Colonic mucosa (tissue), 4 donors: ENCODE measurements at places on chromosomes 2 and 18.

DNA sequence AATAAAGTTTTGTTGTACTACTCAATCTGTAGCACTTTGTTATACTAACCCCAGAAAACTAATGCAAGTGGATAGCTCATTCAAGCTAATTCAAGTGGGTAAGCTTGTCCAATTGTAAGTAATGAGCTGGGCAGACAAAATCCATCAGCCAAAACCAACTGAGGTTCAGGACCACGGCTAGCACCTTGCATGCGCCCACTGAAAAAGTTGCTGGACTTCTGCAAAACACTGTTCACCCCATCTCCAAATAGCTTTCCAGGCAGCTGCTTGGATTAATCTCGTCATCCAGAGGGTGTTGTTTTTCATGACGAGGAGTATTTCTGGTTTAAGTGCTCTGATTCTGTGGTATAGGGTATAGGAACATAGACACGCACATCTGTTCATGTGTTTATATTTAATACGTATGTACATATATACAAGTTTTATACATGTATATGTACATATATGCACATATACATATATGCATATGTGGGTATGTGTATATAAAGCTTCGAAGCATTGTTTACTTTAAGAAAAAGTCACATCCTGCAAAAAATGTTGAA lies 307.5 kb downstream of the GALR1 start:
- DNase-seq: no peak

DNA sequence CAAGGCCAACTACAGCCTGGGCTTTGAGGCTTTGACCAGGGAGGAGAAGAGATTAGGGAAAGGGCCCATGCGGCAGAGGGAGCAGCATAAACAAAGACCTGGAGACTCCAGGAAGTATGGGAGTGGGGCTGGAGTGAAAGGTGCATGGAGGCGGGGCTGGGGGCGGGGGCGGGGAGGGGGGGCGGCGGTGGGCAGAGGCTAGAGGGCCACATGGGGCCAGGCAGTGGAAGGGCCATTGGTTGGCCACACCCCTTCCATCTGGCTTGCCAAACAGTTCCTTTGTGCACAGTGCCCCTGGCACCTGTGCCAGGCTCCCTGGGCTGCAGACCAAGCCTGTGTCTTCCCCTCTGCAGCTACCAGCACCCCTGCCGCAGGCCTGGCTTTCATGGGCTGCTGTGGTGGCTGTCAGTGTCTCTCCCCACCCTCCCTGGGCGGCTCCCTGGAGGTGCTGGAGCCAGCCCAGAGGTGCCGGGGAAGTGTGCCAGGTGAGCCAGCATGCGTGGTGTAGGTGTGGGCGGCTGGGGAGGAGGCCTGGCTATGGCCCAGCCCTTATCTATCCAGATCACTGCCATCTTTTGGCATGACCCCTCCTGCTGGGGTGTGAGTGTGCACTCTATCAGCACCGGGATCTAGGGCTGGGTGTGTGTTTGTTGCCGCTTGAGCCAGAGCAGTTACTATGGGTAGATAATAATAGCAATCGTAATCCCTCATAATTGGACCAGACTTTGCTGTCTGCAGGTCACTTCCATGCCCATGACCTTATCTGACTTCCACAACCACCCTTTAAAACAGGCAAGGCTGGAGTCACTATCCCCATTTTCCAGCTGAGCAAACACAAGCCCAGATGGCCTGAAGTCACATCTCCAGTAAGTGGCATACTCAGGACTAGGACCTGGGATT lies 30.5 kb downstream of the DNMT3A start:
- DNase-seq: peak; percentile 88

- DNase-seq: peak; percentile 94
Observed at GRCh38 chr2:64607381-64608304, 46.1 kb downstream of the SERTAD2 start.

- DNase-seq: peak; percentile 16
Observed at GRCh38 chr2:238974081-238974480, 126.2 kb downstream of the TWIST2 start.

DNA sequence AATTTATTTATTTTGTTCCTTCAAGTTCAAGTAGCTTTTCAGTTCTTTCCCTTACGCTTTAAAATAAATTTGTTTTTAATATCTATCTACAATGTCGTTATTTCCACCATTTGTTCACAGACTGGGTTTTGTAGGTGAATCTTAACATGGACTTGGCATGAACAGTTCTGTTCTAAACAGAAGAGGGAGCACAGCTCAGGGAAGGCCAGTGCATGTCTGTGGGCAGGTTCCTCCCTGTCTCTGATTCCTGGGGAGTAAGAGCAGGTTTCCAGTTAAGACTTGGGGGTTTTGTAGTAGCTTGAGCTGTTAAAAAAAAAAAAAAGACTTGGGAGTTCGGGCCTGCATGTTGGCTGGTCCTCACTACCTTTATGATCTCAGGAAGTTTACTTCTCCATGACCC lies 11.1 kb downstream of the TTL start:
- no peak for DNase-seq

DNA sequence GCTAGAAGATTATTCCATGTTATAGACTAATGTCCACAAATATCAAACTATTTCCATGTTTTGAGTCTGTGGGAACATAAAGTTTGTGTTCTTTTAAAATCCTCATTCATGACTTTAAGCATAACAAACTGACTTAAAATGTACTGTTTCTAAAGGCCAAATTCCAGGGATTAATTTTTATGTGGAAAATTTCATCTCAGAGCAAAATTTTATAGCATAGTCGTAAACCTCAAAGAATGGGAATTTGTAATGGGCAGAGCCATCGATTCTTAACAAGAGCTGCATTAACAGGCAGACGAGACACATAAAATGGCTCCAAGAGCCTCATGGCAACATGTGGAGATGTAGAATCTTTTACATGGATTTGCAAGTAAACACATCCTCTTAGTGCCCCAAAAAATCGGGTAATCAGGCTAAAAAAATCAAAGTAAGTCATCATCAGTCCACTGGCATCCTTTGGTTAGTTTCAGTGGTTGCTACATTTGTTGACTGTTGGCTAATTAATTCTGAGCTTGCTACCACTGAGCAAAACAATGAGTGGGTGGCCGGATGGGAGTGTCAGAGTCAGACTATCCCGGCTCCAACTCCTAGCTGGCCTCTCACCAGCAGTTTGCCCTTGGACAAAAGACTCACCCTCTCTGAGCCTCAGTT lies 119.6 kb downstream of the FAM210A start:
- no peak for DNase-seq

- DNase-seq: no peak
Observed at GRCh38 chr2:73746015-73746876, 9.1 kb upstream of the TPRKB start.

- DNase-seq: no peak
Observed at GRCh38 chr2:11541693-11542274, 7.9 kb downstream of the GREB1 start.

DNA sequence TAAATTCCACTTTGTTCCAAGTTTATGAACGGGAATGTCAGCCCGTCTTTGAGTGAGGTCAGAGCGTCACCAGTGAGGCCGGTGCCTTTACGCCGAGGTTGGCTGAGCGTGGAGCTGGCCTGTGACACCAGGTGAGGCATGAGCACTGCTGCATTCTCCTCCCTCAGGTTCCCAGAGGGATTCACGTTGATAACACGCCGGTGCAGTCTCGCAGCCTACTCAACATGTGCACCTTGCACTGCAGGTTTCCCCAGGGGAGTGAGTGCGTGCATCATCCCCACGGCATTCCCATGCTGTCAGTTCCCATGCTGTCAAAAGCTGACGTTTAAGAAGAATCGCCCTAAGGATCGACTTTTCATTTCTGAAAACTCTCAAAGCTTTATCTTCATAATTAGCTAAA lies 213.3 kb downstream of the LDLRAD4 start:
- DNase-seq: no peak

DNA sequence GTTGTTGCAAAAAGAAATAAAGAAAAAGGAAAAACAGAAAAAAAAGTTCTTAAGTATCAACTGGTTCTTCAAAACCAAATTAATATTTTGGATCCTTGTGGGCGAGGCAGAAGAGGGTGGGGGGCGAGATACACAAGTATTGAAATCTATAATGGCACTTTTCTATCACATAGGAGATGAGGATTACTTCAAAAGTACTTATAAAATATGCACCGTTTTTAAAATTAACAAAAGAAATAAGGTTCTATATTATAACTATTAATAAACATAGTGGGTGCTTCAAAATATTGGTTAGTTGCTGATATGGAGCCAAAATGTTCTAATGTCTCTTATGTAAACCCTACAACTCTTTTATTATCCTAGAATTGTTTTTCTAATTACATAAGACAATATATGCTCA lies 2.1 kb downstream of the FECH start:
- DNase-seq: no peak

GRCh38 chr2:239768031-239768790 lies 256.9 kb downstream of the NDUFA10 start:
- no peak for DNase-seq

DNA sequence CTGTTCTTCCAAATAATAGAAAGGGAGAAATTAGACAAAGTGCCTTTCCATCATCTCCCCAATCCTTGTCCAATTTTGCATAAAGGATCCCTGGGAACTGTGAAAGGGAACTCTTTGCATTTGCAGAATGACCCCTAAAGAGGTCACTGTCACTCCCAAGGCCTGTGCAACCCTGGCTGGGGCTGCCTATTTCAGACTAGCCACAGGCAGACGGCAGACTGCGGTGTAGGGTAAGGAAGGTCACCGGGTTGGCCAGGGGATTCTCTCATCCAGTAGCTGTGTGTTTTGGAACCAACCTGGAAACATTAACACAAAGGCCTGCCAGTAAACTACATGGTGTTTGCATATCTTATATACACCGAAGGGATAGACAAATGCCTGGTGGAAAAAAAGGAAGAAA lies 818.7 kb downstream of the BCL11A start:
- DNase-seq: no peak

GRCh38 chr2:71474116-71474743 lies 20.9 kb downstream of the DYSF start:
- no peak for DNase-seq

DNA sequence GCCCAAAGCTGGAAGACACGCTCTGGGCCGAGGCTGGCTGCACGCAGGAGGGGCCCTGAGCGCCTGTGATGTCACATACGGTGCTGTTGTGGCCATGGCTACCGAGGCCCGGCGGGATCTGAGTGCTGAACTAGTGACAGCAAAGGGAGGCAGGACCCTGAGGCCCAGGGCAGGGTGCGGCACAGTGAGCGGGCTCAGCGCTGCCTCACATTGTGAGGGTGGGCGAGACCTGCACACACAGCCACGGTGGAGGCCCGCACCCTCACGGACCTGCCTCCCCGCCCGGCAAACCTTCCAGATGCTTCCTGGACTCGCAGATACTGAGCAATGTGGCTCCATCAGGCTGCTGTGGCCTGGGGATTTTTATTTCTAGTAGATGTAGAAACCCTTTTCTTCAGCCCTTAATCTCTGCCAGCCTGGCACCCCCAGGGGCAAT lies 133.8 kb upstream of the CTDP1 start:
- DNase-seq: no peak

- DNase-seq: no peak
Observed at GRCh38 chr18:75246721-75247610, 36.4 kb downstream of the TSHZ1 start.

DNA sequence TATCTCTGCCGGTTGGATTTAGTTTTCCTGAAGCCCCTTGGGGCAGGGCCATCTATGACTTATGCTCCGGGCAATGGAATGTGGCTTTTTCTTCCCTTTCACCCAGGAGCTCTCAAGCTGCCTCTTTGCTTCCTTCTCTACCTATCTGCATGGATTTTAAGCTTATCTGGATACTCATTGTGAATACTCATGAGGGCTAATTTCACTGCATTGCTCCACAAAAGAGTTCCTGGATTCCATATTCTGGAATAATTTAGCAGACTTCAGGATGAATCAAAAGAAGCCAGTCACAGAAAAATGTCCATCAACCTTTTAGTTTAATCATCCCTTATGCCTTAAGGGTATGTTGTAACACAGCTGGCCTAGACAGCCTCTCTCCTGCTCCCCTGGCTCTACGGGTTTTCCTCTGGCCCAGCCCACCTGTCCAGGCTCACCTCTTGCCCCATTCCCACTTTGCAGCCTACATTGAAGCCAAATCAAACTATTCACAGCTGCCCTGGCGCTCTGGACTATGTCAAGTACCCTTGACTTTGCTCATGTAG lies 122.8 kb upstream of the RMDN2 start:
- no peak for DNase-seq

- DNase-seq: no peak
Observed at GRCh38 chr2:181566334-181567032, 90.4 kb downstream of the CERKL start.

GRCh38 chr2:173214213-173214612 lies 138.6 kb downstream of the MAP3K20 start:
- no peak for DNase-seq

DNA sequence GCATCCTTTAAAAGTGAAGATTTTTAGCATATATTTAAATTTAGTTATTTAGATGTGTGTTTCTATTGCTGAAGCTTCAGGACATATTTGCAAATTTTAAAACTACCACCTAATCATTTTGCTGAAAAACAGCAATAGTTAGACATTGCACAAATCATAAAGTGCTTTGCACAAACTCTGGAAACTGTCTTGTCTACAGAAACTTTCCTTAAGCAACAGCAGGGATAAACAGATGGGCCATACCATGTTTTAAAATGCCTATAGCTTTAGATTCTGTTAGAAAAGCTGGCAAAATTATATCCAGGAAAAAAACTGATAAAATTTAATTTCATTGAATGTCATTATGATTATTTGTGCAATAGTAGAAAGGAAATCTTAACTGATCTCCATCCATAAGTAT lies 1313.9 kb upstream of the ACVR2A start:
- no peak for DNase-seq

GRCh38 chr2:29317077-29317517 lies 201.9 kb downstream of the CLIP4 start:
- no peak for DNase-seq

- DNase-seq: no peak
Observed at GRCh38 chr2:217988840-217989204, 14.0 kb downstream of the TNS1 start.

DNA sequence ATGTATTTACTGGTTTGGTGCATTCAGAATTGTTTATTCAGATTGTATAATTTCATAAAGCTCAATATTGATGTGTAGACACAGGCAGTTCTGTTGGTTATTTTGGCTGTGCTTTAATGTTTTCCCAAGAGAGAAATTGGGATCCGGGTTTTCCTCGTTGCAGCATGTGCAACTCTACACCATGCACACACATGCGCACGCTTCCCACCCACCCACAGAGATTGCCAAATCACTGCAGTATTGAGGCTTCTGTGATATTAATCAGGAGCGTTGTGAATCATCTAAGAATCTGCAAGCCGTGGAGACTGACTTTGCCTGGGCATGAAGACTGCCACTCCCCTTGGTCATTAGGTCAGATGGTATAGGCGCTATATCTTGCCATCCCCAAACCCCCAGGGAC lies 571.5 kb downstream of the SLC4A3 start:
- no peak for DNase-seq

- DNase-seq: no peak
Observed at GRCh38 chr18:35588995-35589394, 7.5 kb downstream of the GALNT1 start.

- no peak for DNase-seq
Observed at GRCh38 chr2:190315273-190315672, 4.4 kb downstream of the HIBCH start.

- DNase-seq: no peak
Observed at GRCh38 chr18:78794071-78794430, 185.6 kb upstream of the SALL3 start.
